ENCODE measurements at places on chromosomes 6 and 20.

- DNase-seq, result no peak
Observed at GRCh38 chr6:7254980-7255835, 57.8 kb downstream of the SSR1 start.

DNA sequence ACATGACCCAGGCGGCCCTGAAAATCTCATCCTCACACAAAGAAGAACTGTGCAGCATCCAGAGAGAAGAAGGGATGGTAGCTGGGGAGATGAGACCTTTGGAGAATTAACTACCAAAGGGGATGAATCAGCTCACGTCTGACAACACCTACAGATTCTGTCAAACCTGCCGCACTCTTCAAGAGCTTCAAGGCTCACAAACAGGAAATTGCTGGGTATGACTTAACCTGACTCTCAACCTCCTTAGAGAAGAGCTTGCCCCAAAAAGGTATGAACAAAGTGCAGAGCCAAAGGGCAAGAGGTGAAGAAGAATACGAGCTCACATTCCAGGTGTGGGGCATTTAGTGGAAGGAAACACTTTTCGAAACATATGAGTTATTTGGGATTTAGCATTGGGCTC, 139.8 kb downstream of the BACH2 start:
- no peak for DNase-seq

DNA sequence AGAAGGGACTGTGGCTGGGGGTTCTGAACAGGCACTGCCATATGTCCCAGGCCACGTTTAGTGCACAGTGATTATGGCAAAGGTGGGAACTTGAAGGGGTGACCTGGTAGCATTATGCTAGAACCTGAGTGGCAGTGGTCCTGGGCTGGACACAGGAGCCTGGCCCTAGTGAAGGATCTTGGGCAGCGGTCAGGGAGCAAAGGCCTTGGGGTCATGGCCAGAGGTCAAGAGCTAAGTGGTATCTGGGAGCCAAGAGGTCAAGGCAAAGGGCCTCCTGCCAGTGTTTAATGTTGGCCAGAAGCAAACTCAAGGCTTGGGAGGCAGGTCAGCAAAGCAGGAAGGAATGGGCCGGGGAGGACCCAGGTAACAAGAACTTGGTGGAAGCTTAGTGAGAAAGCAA, 254.5 kb downstream of the CDH26 start:
- no peak for DNase-seq

DNA sequence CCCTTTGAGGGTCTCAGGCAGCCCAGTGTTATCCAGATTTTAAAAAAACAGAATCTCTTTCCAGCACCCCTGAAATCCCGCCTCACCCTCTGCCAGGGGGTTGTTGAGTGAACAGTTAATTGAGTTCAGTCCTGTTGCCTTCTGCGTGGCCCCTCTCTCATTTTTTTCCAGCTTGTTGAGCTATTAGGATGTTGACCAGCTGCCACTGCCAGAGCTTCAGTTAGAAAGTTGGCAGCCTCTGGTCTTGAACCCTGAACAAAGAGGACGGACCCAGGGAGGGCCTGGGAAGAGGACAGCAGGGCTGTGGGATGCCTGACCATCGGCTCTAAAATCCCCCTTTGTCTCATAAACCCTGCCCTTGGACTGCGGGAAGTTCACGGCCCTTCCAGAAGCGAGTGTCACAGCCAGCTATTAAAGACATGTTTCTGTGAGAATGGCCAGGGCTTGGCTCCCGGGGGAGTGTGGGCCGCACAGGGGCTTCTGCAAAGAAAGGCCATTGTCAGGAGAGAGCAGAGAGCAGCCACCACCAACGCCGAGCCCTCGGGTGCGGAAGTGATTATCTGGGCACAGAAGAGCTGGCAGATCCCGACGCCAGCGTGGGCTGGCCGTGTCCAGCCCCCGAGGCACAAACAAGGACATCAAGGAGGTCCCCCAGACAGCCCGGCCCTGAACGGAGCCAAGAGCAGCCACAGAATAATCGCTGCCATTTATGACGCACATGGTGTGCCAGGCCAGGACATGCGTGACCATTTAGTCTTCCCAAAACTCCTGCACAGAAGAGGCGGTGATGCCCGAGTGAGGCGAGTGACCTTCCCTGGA, 189.0 kb downstream of the ANKRD60 start:
- no peak for DNase-seq

- DNase-seq, result no peak
Observed at GRCh38 chr20:2217857-2218539, 77.8 kb upstream of the TGM3 start.

- no peak for DNase-seq
Observed at GRCh38 chr20:3446779-3447178, 24.0 kb upstream of the ATRN start.

- peak; percentile 39 for DNase-seq
Observed at GRCh38 chr20:44582311-44583025, at the start of gene PKIG. Gene PKIG (plus strand): TSS chr20:44582579. CDS start chr20:44614557, 31,978 bp downstream.

DNA sequence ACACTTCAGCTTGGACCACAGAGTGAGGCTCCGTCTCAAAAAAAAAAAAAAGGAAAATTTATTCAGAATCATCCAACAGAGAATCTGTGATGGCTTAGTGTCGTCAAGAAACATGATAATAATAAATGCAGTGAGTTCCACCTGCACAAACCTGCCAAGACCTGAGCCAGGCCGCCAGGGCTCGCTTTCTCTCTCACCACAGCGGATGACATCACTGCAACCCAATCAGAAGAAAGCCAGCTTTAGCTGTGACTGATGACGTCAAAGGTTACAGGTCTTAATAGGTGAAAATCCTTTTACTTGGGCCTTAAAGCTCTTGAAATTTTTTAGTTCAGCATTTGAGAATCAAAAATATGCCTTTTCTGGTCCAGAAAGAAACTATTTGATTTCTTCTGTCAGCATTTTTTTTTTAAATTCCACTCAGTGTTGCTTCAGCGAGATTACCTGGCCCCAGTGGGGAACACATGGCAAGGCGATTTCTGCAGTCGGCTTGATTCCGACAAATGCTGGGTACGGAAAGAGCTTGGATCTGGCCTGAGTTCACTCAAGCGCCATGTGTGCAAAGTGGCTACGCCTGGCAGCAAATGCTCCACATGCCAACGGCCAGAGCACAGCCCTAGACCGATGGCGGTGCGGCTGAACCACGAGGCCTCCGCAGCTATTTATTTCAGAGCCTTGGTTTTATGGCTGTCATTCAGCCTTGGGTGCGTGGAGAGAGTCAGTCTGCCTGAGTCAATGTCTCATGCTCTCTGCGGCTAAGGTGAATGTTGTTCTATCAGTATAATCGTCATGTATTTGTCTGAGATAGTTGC, 105.7 kb upstream of the QKI start:
- DNase-seq, result no peak

- no peak for DNase-seq
Observed at GRCh38 chr6:166619912-166620311, 7.1 kb downstream of the RPS6KA2 start.

DNA sequence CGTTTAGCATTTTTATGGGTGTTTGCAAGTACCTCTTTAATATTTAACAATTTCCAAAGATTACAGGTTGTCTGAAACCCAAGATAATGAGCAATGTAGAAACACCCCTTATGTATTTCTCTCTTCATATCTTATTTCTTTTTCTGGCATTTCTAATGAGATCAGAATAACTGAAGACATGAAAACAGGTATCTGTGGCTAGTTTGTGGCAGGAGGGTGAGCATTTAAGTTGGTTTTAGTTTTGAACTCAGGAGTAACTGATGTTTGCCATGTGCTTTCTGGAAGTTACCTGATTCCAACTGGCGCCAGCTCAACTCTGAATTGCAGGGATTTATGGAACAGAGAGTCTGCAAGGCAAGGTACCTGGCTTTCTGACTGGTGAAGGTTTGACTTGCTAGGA, 35.4 kb upstream of the PRL start:
- DNase-seq, result no peak

- peak; percentile 45 for DNase-seq
Observed at GRCh38 chr6:65638047-65638831, 68.8 kb downstream of the EYS start.

Measured in endothelial cell (in vitro differentiated cells).